ENCODE measurements at places on chromosomes 11 and 22. TPM values are rescaled to one million over a fixed set of nuclear protein-coding genes. Genes with fewer than 3 reads are reported as not detected.

SEC14L2 gene
- 15.4 TPM for total RNA-seq

IGSF22 gene
- 1.4 TPM for total RNA-seq

BSCL2 gene
- 24.1 TPM for total RNA-seq

CD3E gene
- 387 TPM for total RNA-seq

ARHGEF17 gene
- total RNA-seq: 0.41 TPM
